ENCODE measurements at places on chromosomes 12 and 14.

DNA sequence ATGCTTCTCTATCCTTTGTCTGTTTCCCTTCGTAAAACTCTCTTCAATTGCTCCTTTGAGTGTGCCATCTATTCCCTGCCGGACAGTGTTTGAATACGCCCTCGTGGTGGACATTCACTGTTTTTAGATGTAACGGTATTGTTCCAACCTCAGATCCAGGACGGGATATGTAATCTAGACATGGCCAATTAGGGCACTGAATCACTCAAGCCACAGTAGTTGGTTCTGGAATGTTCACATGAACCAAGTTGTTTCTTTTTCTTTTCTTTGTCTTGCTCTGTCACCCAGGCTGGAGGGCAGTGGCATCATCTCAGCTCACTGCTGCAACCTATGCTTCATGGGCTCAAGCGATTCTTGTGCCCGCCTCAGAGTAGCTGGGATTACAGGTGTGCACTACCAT lies 204.2 kb upstream of the PLXNC1 start:
- no peaks in the 10 kb centered on the region for H3K4me1 ChIP-seq
- no peak overlapping the region for H3K4me3 ChIP-seq
- no peaks in the 10 kb centered on the region for H3K27me3 ChIP-seq
- peaks cover 4% of the 10 kb centered on the region for H3K36me3 ChIP-seq

GRCh38 chr14:68133856-68134255 lies 314.3 kb downstream of the RAD51B start:
- H3K4me1 ChIP-seq = no peaks in the 10 kb centered on the region
- no peaks in the 10 kb centered on the region for H3K27me3 ChIP-seq
- no peaks in the 10 kb centered on the region for H3K36me3 ChIP-seq
- no peak overlapping the region for H3K27ac ChIP-seq
- H3K4me3 ChIP-seq = no peak overlapping the region

DNA sequence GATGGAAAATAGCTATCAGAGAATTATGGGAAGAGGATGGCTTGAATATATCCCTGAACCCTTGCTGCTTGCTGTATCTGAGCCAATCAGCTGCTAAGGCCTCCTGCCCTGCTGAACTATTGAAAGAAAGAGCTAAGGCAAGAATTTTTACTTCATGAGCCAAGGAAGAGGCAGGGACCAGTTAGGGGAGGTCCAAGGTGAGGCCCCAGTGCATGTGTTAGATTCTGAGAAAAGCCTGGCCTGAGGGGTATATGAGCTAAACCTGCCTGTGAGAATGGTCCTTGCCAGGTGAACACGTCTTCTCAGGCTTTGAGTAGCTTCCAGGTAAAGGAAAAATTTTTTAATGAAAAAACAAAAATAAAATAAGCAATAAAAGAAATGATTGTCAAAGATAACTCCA lies 218.0 kb downstream of the SYT1 start:
- no peaks in the 10 kb centered on the region for H3K4me1 ChIP-seq
- no peaks in the 10 kb centered on the region for H3K36me3 ChIP-seq
- H3K27ac ChIP-seq = no peak overlapping the region
- H3K27me3 ChIP-seq = no peaks in the 10 kb centered on the region
- no peak overlapping the region for H3K4me3 ChIP-seq
- DNase-seq = no peak

- H3K27me3 ChIP-seq = no peaks in the 10 kb centered on the region
- H3K36me3 ChIP-seq = no peaks in the 10 kb centered on the region
- peak overlapping the region; percentile 10 for H3K4me3 ChIP-seq
- peaks cover 11% of the 10 kb centered on the region for H3K4me1 ChIP-seq
- no peak overlapping the region for H3K27ac ChIP-seq
Measured at GRCh38 chr12:32522331-32523221, 123.2 kb downstream of the FGD4 start.

All from immature natural killer cell (primary cell).